Aorta (tissue), 5 donors: ENCODE measurements at places on chromosomes 4 and X. TPM values are rescaled to one million over a fixed set of nuclear protein-coding genes. Genes with fewer than 3 reads are reported as not detected.

The RHOH gene
- polyA plus RNA-seq = 0.74 TPM

The GUCY1A1 gene
- 20.2 TPM for polyA plus RNA-seq

DNA sequence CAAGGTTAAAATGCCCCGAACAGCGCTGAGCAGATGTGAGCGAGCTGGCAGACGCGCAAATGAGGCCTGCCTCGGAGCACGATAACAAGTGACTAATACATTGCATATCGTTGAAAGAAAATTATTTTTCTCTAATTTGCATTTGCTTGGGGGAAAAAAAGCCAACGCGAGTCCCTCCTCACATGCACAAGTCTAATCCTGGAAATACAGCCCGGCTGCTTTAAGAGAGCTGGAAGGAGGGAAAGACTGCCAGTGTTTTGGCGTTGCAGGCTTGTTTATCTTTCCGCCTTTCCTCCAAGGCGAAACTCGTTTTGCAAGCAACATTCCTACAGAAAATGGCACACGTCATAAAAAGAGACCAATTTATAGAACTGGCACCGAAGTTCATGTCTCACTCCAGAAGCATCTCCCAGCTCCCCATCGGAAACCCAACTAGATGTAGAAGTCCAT lies 12.6 kb downstream of the BCOR start:
- no peak overlapping the region for H3K27ac ChIP-seq
- no peak for DNase-seq
- no peaks in the 10 kb centered on the region for H3K36me3 ChIP-seq
- no peaks in the 10 kb centered on the region for H3K27me3 ChIP-seq
- no peaks in the 10 kb centered on the region for H3K4me1 ChIP-seq
- H3K4me3 ChIP-seq = no peak overlapping the region

GRCh38 chr4:48594180-48594579 lies 104.1 kb downstream of the ZAR1 start:
- H3K27me3 ChIP-seq = no peaks in the 10 kb centered on the region
- no peaks in the 10 kb centered on the region for H3K4me1 ChIP-seq
- H3K27ac ChIP-seq = no peak overlapping the region
- no peak for DNase-seq
- H3K36me3 ChIP-seq = peaks cover 6% of the 10 kb centered on the region
